ENCODE measurements at places on chromosomes 12 and 14. TPM values are rescaled to one million over a fixed set of nuclear protein-coding genes. Genes with fewer than 3 reads are reported as not detected.

DNA sequence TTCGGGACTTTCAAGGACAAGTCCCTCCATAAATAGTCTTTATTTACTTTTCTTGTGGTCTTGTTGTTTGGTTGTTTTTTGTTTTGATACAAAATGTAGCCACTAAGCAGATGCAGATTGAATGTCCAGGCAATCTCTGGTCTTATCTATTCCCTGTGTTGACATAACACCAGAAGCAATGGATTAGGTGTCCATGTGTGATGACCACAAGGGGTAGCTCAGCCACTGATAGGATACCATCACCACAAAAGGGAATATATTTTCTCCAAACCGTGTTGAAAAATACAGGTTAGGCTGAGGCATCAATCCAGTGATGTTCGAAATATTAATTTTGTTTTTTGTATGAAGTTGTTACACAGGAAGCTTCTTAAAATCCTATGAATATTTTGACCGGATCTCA lies 196.3 kb downstream of the EPS8 start:
- no peak overlapping the region for H3K27ac ChIP-seq
- H3K36me3 ChIP-seq = peaks cover 5% of the 10 kb centered on the region
- no peak overlapping the region for H3K4me3 ChIP-seq
- no peak for DNase-seq
- no peaks in the 10 kb centered on the region for H3K4me1 ChIP-seq

DNA sequence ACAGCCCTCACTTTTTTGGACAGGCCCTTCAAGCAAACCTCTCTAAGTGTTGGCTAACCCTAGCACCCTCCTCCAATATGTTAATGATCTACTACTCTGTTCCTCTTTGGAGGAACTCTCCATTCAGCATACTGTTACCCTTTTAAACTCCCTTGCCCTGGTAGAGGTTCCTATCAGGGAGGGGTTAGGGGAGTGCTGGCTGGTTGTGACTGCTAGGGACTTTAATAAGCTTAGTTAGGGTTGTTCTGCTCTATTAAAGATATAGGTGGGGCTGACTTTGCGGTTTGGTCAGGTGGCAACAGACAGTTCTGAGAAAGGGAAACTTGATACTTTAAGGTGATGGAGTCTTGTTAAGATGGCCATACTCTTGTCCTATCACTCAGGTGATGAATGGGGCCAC lies 301.5 kb upstream of the FBXO33 start:
- DNase-seq = no peak
- peaks cover 2% of the 10 kb centered on the region for H3K27me3 ChIP-seq
- no peak overlapping the region for H3K4me3 ChIP-seq
- H3K36me3 ChIP-seq = peaks cover 5% of the 10 kb centered on the region
- no peak overlapping the region for H3K27ac ChIP-seq

GRCh38 chr12:25578411-25579143 lies 25.5 kb upstream of the LMNTD1 start:
- H3K27me3 ChIP-seq = peaks cover 1% of the 10 kb centered on the region
- no peaks in the 10 kb centered on the region for H3K4me1 ChIP-seq
- no peaks in the 10 kb centered on the region for H3K36me3 ChIP-seq
- no peak overlapping the region for H3K4me3 ChIP-seq
- no peak for DNase-seq

DNA sequence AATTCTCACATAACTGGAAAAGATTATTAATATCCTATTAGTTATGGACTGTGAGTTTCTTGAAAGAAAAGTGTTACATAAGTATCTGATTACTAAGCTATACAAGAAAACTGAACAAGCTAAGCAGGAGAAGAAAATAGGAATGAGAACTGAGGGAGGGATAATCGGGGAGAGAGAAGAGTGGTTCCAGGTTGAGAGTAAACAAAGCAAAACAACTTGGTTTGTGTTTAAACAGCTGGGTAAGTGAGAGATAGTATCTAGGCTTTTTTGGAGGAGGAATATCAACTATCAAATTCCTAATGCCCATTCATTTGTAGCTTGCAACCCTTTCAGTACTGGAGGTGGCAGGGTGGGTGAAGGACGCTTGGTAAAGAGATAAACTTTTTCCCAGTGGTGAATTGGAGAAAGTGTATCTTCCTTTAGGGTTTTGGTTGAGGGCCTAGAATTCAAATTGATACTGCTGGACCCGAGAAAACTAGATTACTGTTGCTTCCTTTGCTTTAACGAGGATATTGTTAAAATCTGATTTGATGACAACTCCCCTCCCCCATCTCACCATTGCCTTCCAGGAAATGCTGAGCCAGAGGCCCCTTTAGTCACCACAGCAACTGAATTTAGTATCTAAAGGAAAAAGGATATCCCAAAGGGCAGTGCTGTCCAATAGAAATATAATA lies 2.0 kb upstream of the SLC2A3 start:
- no peak for DNase-seq
- H3K27ac ChIP-seq = no peak overlapping the region
- H3K4me3 ChIP-seq = no peak overlapping the region
- no peaks in the 10 kb centered on the region for H3K36me3 ChIP-seq
- peaks cover 3% of the 10 kb centered on the region for H3K4me1 ChIP-seq

Gene RNASE7
- total RNA-seq = not detected

Measured in glutamatergic neuron (in vitro differentiated cells).